ENCODE measurements at places on chromosomes 5 and 9.

GRCh38 chr5:131974016-131974415, 28.6 kb upstream of the MEIKIN start:
- no peak for DNase-seq

GRCh38 chr9:134915046-134915985, 2.4 kb downstream of the FCN1 start:
- DNase-seq = no peak

- no peak for DNase-seq
These were observed 354.8 kb downstream of the TAF11L14 start for GRCh38 chr5:17989036-17989435.

DNA sequence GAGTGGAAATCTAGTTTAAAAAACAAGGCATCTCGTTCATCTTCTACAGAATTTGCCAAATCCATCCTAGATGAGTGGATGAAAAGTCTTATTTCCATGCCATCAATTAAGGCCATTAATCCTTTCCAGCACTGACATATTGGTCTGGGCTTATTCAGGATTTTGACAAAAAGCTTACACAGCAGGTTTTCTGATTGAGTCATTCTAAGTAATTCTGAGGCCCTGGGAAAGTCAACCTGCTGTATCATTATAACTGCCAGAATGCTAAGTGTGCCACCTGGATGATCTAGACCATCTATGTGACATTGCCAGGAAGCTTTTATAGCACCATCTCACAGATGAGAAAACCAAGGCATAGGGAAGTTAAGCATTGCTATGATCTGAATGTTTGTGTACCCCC, 132.1 kb upstream of the MAP3K1 start:
- DNase-seq = no peak

DNA sequence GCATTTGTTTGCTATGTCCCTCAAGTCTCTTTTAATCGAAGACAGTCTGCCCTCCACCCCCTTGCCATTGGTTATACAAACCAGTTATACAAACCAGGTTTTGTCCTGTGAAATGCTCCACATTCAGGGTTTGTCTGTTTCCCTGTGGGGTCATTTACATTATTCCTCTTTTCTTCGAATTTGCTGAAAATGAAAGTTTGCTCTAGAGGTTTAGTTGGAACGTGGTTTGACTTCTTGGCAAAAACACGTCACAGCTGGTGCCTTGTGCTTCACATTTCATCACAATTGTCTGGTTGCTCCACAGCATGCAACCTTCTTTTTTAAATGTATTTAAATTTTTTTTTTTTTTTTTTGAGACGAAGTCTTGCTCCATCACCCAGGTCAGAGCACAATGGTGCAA, 4.2 kb upstream of the HAVCR2 start:
- no peak for DNase-seq

- DNase-seq = no peak
These were observed 564.4 kb upstream of the NUDT12 start for GRCh38 chr5:104126980-104127379.

DNA sequence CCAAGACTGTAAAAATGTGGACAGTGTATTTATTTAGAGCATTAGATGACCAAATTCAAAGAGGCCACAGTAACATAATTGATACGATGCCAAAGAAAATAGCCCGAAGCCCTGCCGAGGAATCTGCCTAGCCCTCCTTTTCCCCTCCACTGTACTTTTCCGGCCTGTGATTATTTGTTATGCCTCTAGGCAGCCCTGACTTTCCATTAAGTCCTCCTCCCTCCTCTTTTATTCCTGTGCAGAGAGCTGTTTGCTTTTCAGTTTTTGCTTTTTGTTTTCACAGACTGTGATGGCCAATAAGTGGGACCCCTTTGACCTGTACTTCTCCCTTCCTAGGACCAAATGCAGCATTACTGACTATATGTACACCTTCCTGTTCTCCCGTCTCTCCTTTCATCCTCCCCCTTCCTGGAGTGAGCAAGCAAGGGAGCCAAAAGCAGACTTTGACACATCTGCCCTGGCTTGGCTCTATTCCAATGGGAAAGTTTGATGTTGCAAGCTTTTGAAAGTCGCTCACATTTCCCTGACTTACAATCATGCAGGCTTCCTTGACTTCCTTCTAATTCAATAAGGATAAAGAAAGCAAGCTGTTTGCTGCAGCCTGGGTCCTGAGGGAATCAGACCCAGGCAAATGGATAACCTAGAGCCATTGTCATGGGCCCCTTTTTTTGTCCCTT, 76.1 kb downstream of the NREP start:
- DNase-seq = no peak

GRCh38 chr5:153865016-153865415, 173.7 kb downstream of the FAM114A2 start:
- no peak for DNase-seq

GRCh38 chr9:16333691-16334090, 536.8 kb downstream of the BNC2 start:
- DNase-seq = no peak

DNA sequence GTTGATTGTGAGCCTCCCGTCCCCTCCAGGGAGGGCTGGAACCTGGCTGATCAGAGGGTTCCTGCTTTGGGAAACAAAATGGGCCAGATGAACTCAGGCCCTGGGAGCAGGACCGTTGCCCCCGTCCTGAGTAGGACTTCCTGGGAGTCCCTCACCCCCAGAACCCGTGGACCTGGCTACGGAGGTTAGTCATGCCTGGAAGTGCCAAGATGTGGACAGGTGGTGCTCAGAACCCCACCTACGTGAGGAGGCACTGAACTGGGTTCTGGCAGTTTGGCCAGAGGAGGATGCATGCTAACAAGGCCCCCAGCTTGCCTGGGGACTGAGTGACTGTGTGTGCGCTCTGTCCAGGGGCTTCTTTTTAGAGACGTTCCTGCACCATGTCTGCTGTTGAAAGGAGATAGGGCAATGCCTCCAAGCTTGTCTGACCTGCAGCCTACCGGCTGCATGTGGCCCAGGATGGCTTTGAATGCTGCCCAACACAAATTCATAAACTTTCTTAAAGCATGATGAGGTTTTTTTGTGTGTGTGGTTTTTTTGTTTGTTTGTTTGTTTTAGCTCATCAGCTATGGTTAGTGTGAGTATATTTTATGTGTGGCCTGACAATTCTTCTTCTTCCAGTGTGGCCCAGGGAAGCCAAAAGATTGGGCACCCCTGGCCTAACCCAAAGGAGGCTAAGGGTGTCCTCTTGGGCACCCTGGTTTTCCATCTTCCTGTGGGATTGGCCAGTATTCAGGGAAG, 1.8 kb upstream of the DAB2IP start:
- no peak for DNase-seq

- DNase-seq = no peak
These were observed 1.3 kb downstream of the ERBIN start for GRCh38 chr5:65927503-65928321.

DNA sequence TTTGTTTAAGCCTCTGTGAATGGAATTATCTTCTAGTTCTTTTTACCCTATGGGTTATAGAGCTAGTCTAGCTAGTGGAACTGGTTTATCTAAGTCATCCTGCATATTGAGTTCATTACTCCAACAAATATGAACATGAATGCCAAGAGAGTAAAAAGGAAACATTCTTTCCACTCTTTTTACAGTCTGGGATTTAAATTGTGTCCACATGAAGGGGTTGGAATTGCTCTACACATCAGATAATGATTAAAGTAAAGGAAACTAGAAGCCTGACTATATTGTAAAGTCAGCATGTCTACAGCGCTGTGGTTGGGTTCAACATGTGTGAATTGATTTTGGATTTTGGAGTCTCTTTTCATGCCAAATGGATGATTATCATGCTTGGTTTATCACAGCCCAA, 173.1 kb downstream of the CCDC171 start:
- DNase-seq = no peak

- no peak for DNase-seq
These were observed 446.2 kb upstream of the TRPC7 start for GRCh38 chr5:136811551-136811950.
